ENCODE measurements at places on chromosomes 7 and 10. TPM values are rescaled to one million over a fixed set of nuclear protein-coding genes. Genes with fewer than 3 reads are reported as not detected.

ABI1 gene
- 46.0 TPM for total RNA-seq

BEND7 gene
- total RNA-seq, result 5.6 TPM

RFC2 gene
- total RNA-seq, result 27.5 TPM

JAKMIP3 gene
- total RNA-seq, result 0.27 TPM

WDFY4 gene
- 1.2 TPM for total RNA-seq

LMTK2 gene
- total RNA-seq, result 7.0 TPM

PNLIP gene
- total RNA-seq, result 0.18 TPM

CPED1 gene
- total RNA-seq, result 26.6 TPM

MYPN gene
- 69.2 TPM for total RNA-seq

EVX1 gene
- not detected for total RNA-seq

VWC2 gene
- total RNA-seq, result 0.18 TPM

All from muscle of leg (tissue), 16 donors.